ENCODE measurements at places on chromosomes 1 and 21.

GRCh38 chr1:48221122-48221521 lies 1.4 kb upstream of the SLC5A9 start:
- H3K27me3 ChIP-seq: peaks cover 6% of the 10 kb centered on the region
- H3K4me1 ChIP-seq: no peaks in the 10 kb centered on the region
- no peak overlapping the region for H3K27ac ChIP-seq
- H3K36me3 ChIP-seq: no peaks in the 10 kb centered on the region
- no peak overlapping the region for H3K4me3 ChIP-seq

DNA sequence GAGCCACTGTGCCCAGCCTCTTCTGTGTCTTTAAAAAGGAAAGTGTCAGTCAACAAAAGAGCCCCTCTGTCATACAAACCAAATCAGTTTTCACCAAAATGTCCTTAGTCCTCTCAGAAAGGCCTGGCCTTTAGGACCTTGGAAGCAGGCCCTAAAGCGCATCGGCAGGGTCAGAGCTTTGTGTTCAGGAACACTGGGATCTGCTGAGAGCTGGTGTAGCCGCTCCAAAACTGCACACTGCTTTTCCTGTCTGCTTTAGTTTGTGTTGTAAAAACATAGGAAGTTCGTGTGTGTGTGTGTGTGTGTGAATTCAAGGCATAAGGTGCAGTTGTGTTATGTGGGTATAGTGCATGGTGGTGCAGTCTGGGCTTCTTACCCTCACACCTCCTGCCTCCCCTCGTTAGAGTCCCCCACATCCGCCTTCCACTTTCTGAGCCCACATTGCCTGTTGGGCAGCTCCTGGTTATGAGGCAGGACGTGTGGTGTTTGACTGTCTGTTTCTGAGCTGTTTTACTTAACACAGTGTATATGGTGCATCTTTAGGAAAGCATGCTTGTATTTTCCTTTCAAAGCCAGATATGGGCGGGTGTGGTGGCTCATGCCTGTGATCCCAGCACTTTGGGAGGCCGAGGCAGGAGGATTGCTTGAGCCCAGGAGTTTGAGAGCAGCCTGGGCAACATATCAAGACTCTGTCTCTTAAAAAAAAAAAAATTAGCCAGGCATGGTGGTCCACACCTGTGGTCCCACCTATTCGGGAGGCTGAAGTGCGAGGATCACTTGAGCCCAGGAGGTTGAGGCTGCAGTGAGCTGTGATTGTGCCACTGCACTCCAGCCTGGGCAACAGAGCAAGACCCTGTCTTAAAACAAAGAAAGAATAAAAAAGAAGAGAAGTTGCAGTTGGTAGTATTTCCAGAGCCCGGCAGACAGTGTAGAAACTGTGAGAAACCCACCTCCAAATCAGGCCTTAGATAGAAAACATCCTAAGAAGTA lies 12.4 kb downstream of the IBA57 start:
- H3K4me1 ChIP-seq: peaks cover 4% of the 10 kb centered on the region
- DNase-seq: no peak
- no peak overlapping the region for H3K27ac ChIP-seq
- no peaks in the 10 kb centered on the region for H3K36me3 ChIP-seq
- H3K4me3 ChIP-seq: no peak overlapping the region

GRCh38 chr1:45574105-45574626 lies 9.7 kb upstream of the NASP start:
- H3K36me3 ChIP-seq: peaks cover 8% of the 10 kb centered on the region
- H3K4me1 ChIP-seq: no peaks in the 10 kb centered on the region
- no peak overlapping the region for H3K27ac ChIP-seq
- DNase-seq: no peak

- peaks cover 30% of the 10 kb centered on the region for H3K4me1 ChIP-seq
- H3K36me3 ChIP-seq: no peaks in the 10 kb centered on the region
- DNase-seq: no peak
- H3K4me3 ChIP-seq: no peak overlapping the region
- no peak overlapping the region for H3K27ac ChIP-seq
Observed at GRCh38 chr1:9319208-9319788, 26.6 kb downstream of the SPSB1 start.
